ENCODE measurements at places on chromosomes 4 and X. TPM values are rescaled to one million over a fixed set of nuclear protein-coding genes. Genes with fewer than 3 reads are reported as not detected.

FABP2 gene
- not detected for total RNA-seq

SPATA18 gene
- total RNA-seq, result 3.6 TPM

SSX2B gene
- not detected for total RNA-seq

GPC3 gene
- total RNA-seq, result 220 TPM

HAUS7 gene
- total RNA-seq, result 20.7 TPM

TLR1 gene
- total RNA-seq, result 7.7 TPM

KIAA1210 gene
- 0.10 TPM for total RNA-seq

P2RY10 gene
- total RNA-seq, result 0.62 TPM

IL2 gene
- not detected for total RNA-seq

GRCh38 chrX:115632455-115632854 is 71.5 kb downstream of the PLS3 start:
- no peak for DNase-seq

DNA sequence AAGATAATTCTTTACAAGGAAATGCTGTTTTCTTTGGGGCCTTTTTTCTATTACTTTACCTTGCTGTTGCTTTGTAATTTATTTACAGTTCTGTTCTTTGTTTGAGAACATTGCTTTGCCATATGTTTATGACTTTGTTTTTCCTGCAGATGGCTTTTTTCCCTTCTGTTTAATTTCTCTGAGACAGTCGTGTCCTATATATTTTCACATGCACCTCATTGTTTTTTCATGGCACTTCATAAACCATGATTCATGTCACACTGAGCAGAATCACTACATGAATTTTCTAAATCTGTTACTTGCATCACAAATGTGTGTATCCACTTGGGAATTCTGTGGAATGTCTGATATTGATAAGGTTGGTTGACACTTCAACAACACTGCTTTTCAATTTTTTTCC is 33.0 kb upstream of the PNPLA4 start:
- no peak for DNase-seq

DNA sequence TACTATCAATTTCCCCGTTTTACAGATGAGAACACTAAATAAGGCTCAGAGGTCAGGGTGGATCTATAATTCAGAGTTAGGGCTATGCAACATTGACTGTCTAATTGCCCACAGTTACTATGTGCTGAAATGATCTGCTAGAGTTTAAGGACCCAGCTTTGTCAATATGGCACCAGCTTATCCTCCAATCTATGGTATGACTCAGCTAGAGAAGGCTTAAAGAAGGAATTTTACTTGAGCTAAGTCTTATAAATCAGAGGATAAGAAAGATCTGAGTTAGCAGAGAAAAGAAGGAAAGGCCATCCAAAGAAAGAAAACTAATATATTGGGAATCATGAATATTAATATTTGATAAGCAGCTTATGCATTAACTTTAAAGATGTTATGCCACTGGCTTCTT is 78.1 kb downstream of the ASB9 start:
- DNase-seq, result no peak

DNA sequence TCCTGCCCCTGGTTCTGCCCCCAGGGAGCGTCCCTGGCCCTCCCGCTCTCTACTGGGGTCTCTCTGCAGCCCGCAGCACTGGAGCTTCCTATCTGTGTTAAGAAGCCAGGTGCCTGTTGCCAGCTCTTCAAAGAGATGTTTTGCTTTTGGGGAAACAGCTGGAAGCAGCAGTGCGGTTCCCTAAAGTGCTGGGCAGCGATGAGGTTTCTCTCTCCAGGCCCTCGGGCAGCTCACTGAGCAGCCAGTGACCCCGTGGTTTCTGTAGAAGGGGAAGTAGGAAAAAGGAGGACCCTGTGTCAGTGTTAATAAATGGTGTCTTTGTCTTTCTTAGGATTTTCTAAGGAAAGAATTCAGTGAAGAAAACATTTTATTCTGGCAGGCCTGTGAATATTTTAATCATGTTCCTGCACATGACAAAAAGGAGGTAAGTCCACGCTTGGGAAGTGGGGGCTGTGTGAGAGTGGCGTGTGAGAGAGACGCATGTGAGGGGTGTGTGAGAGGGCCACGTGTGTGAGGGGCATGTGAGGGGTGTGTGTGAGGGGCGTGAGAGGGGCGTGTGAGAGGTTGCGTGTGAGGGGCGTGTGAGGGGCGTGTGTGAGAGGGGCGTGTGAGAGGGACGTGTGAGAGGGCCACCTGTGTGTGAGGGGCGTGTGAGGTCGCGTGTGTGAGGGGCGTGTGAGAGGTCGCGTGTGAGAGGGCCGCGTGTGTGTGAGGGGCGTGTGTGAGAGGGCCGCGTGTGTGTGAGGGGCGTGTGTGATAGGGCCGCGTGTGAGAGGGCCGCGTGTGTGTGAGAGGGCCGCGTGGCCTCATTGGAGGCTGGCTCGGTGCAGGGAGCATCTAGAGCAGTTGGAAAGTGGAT is 27.1 kb upstream of the HGFAC start:
- no peak for DNase-seq

DNA sequence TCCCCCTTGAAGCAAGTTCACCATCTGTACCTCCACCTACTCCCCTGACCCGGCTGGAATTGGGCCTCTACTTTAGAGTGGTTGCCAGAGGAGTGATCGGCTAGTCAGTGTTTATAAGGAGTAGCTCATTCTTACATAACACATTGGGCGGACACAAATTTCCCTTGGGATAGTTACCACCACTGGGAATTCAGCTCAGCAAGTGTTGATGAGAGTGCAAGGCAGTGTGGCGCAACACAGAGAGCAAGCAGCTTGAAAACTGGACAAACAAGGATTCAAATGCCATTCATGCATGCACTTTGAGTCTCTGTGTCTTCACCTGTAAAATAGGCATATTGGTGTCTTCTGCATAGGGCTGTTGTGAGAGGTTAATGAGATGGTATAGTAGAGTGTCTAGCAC is 92.7 kb downstream of the STK32B start:
- no peak for DNase-seq

- DNase-seq, result no peak
Observed at GRCh38 chr4:180688480-180688879, 1554.7 kb upstream of the TENM3 start.

GRCh38 chr4:139210486-139210885 is 33.5 kb upstream of the ELF2 start:
- DNase-seq, result no peak

DNA sequence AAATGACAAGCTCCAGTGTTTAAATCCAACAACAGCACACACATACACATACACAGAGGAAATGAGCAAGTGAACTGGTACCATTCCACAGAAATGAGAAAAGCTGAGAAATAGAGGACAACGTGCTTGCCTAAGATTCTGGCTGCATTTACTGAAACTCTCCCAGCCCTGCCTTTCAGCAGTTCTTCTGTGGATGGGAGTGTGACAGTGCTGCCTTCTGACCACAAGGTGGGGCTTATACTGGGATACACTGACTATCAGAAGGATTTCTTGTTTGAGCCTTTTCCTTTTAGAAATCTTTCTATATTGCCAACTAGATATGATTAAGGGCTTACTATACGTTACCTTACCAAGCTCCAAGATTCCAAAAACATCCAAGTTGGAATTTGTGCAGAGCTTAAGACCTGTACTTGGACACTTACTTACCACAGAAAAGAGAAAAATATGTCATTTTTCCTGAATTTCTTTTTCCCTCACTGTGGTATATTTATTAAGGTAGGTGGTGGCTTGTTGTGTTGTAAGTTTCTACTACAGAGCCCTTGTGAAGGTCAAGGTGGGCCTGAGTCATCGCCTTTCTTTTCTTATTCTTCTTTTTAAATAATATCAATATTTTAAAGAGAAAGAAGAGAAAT is 10.7 kb upstream of the CXCL8 start:
- peak; percentile 71 for DNase-seq

DNA sequence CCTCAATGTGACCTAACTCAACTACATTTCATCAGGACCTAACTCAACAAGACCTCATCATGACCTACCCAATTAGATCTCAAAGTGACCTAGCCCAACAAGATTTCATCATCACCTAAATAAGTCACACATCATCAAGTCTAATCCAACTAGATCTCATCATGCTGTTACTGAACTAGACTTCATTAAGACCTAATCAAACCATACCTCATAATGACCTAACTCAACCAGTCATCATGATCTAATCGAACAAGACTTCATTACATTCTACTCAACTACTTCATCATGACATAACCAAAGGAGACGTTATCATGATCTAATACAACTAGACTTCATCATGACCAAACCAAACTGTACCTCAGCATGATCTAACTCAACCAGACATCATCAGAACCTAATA is 82.8 kb downstream of the DHRSX start:
- DNase-seq, result no peak

DNA sequence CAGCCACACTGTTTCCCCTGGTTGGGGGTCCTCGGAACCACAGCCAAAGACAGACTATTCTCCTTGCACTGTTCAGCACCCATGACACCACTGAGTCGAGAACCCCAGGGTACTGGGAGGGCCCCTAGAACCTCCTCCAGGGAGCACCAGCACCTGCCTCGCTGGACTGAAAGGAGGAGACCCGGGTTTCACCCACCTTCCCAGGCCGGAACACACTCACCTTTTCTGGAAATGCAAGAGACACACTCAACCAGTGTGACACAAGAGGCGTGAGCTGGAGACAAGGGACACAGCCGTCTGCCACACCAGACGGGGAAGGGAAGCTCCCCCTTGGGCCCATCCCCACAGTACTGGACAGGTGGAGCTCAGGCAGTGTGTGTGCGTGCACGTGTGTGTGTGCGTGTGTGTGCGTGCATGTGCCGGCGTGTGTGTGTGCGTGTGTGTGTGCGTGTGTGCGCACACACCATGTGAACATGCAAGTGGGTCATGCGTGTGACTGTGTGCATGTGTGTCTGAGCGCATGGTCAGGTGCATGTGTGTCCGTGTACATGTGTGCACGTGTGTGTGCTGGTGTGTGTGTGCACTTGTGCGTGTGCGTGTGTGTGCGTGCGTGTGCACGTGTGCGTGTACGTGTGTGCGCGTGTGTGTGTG is 128.8 kb upstream of the NKX1-1 start:
- DNase-seq, result no peak

- no peak for DNase-seq
Observed at GRCh38 chrX:118901991-118902390, 72.4 kb upstream of the LONRF3 start.

DNA sequence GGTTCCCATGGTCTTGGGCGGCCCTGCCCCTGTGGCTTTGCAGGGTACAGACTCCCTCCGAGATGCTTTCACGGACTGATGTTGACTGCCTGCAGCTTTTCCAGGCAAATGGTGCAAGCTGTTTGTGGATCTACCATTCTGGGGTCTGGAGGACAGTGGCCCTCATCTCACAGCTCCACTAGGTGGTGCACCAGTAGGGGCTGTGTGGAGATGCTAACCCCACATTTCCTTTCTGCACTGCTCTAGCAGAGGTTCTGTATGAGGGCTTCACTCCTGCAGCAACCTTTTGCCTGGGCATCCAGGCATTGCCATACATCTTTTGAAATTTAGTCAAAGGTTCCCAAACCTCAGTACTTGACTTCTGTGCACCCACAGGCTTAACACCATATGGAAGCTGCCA is 176.1 kb downstream of the DCAF12L1 start:
- DNase-seq, result no peak

GRCh38 chr4:24878636-24879016 is 34.2 kb downstream of the CCDC149 start:
- no peak for DNase-seq

DNA sequence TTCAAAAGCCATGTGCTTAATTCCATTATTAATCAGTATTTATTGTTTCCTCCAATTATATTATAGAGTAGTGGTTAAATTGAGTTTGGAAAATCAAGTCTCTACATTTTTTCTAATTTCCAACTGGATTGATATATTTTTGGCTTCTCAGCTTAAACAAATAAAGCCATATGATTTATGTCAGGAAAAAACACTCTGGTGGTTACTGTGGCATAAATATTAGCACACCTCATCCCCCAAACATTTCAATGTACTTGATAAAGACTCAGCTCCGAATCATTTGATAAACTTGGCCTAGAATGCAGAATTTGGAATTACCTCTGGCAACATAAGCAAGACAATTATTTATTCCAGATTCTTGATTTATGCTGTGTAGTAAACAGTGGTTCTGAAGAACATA is 2313.8 kb downstream of the ARAP2 start:
- no peak for DNase-seq

GRCh38 chrX:867502-867901 is 236.9 kb downstream of the SHOX start:
- no peak for DNase-seq

DNA sequence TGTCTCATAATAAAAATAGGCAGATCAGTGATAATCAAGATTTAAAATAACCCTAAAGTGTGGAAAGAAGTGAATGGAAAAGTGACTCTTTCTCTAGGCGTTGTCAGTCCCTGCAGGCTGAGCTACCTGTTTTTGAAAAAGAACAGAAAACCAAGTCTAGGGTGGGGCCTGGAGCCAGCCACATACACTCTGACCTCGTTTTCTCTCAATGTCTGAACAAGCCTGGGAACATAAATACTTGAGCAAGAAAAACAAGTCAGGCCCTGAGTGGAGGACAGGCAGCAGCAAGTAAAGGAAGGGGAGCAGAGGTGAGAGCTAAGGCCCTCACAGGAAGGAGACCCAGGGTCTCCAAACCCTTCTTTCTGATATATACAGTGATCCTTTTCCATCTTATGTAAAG is 91.7 kb upstream of the HPF1 start:
- DNase-seq, result no peak

GRCh38 chr4:102596532-102596931 is 95.4 kb downstream of the NFKB1 start:
- DNase-seq, result no peak

DNA sequence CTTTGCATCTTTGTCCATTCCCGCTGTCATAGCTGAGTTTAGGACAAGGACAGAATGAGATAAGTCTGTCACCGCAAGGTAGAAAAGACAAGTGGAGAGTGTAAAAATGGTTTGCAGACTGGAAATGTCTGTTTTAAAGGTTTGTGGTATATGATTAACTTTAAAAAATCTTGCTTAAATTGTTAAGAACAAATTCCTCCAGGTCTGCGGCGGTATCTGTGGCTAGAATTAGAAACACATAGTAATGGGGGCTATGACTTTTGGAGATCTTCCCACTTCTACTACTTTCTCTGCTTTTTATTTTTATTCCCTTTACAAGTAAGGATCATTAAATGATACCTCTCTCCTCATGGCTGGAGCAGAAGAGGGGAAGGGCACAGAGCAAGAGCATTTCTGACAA is 92.2 kb downstream of the MID1IP1 start:
- DNase-seq, result no peak

DNA sequence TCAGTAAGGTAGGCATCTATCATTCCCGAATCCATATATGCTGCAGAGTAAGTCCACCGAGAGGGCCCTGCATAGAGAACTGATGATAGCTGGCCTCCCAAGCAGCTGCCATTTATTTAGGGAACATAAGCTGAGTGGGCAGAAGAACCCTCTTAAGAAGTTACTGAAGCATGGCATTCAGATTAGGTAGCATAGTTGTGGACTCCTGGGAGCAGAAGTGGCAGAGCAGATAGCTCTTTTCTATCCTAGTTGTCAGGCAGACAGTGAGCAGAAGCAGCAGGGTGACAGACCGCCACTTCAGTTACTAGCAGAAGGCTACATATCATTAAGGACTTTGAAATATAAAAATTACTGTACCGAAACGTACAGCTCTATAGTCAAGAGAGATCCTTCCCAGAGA is 454.7 kb downstream of the PPP4R3C start:
- peak; percentile 5 for DNase-seq

Data from tongue (tissue), 3 donors.